ENCODE measurements at places on chromosomes 6 and 20. TPM values are rescaled to one million over a fixed set of nuclear protein-coding genes. Genes with fewer than 3 reads are reported as not detected.

Gene LAMA5
- 1.7 TPM for total RNA-seq

Gene RAET1G
- total RNA-seq = 0.87 TPM

Gene MEP1A
- not detected for total RNA-seq

Gene PTPRK
- total RNA-seq = 94.4 TPM

- no peaks in the 10 kb centered on the region for H3K27me3 ChIP-seq
- peaks cover 50% of the 10 kb centered on the region for H3K4me1 ChIP-seq
- H3K4me3 ChIP-seq = no peak overlapping the region
- H3K36me3 ChIP-seq = no peaks in the 10 kb centered on the region
Observed at GRCh38 chr6:9138936-9139335, 703.6 kb upstream of the SLC35B3 start.

GRCh38 chr6:56026455-56027180 is 151.2 kb upstream of the BMP5 start:
- H3K4me1 ChIP-seq = no peaks in the 10 kb centered on the region
- no peaks in the 10 kb centered on the region for H3K27me3 ChIP-seq
- no peaks in the 10 kb centered on the region for H3K36me3 ChIP-seq
- no peak for DNase-seq

GRCh38 chr6:15752820-15753219 is 90.0 kb upstream of the DTNBP1 start:
- H3K4me1 ChIP-seq = no peaks in the 10 kb centered on the region
- H3K4me3 ChIP-seq = no peak overlapping the region
- H3K27ac ChIP-seq = no peak overlapping the region
- no peaks in the 10 kb centered on the region for H3K27me3 ChIP-seq

DNA sequence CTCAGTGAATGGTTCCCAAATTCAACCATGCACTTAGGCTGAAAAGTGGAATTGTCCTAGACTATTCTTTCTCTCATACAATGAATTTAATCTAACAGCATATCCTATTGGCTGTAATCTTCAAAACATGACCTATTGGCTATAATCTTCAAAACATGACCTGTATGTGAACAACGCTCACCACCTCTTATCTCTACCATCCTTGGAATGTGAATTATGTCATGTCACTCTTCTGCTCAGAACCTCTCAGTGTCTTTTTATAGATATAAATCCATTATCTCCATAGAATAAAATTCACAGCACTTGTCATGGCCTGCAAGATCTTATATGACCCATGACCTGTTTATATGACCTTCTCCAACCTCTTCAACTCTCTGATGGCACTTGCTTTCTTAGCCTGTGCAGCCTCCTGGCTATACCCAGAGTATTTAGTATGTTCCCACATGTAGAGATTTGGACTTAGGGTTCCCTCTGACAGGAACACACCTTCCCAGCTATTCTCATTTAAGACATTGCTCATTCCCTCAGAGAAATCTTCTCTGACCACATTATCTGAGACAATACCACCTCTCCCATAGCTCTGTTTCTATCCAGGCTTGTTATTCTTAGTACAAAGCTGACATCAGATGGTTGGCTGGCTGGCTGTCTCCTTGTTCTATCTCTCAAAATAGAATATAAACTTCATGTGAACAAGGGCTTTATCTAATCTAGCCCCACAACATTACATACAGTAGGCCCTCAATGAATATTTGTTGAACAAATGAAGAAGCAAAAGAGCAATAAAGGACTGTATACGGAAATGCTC is 275.0 kb upstream of the PREP start:
- no peaks in the 10 kb centered on the region for H3K27me3 ChIP-seq
- peaks cover 5% of the 10 kb centered on the region for H3K36me3 ChIP-seq
- no peaks in the 10 kb centered on the region for H3K4me1 ChIP-seq
- no peak for DNase-seq

- H3K4me1 ChIP-seq = no peaks in the 10 kb centered on the region
- H3K27ac ChIP-seq = no peak within 1 kb of the TSS
- no peaks in the 10 kb centered on the region for H3K36me3 ChIP-seq
- no peak within 1 kb of the TSS for H3K4me3 ChIP-seq
- H3K27me3 ChIP-seq = peaks cover 53% of the 10 kb centered on the region
Observed at GRCh38 chr20:57266291-57267157, at the start of gene BMP7. BMP7 (minus strand) TSS chr20:57266641; CDS start chr20:57266122, 519 bp downstream.

DNA sequence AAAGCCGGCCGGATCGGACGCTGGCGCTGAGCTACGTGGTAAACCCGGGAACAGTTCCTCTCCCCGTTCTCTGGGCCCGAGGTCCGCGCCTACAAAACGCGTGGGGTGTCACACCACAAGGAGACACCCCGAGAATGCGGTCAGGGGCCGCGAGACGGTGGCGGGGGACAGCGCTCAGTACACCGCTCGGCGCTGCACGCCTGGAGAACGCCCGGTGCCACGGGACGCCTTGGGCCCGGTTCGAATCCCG is 670 bp downstream of the NCOA5 start:
- 0 out of 2 replicates have a peak, but pooled peaks cover 4% of the 10 kb centered on the region for H3K36me3 ChIP-seq
- peak overlapping the region; percentile 96 for H3K27ac ChIP-seq
- DNase-seq = peak; percentile 7
- H3K4me1 ChIP-seq = peaks cover 54% of the 10 kb centered on the region

DNA sequence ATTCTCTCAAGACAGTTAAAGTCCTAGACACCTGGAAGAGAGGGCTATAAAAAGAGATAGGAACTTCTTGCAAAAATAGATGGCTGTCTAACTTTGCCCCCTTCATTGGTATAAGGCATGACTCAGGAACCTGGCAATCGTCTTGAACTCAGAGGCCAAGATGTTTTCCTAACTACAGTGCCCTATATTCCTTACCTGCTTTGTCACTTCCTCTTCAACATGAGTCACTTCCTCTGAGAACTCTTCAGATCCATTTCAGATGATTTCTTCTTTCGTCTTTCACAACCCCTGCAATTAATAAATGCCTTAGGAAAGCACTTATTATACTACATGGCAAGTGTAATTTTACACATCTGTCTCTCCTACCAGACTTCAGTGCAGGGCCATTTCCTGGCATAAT is 83.5 kb downstream of the HAO1 start:
- DNase-seq = peak; percentile 58
- peak overlapping the region; percentile 22 for H3K27ac ChIP-seq
- no peaks in the 10 kb centered on the region for H3K36me3 ChIP-seq
- peaks cover 59% of the 10 kb centered on the region for H3K4me1 ChIP-seq
- no peak overlapping the region for H3K4me3 ChIP-seq
- H3K27me3 ChIP-seq = peaks cover 2% of the 10 kb centered on the region

DNA sequence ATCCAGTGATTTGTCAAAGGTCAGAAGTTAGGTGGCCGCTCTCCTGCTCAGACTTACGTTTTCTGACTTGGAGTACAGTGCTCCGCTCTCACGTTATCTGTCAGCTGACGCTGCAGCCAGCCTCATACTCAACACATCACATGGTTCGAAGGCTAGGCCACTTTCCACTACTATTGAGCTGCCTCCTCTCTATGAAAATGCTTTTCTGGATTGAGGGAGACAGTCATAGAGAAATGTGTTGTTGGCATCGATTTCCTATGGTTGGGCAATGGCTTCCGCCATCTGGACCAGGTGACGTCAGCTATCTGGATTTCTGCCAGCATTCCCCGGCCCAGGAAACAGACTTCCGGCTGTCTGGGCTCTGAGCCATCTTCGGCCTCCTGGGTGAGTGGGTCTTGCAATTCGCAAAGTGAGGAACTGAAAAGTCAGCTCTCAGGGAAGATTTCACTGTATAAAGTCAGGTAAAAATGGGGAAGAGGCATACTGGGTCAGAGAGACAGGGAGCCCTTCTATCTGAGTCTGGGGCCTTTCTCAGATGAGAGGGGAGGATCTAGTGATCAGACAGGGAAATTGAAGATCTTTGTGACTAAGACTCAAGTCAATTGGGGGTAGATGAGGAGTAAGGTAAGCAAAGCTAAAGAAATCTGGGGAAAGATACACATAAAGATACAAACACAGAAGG is 37.5 kb upstream of the IER3 start:
- peak overlapping the region; percentile 98 for H3K27ac ChIP-seq
- no peaks in the 10 kb centered on the region for H3K36me3 ChIP-seq
- peaks cover 71% of the 10 kb centered on the region for H3K4me1 ChIP-seq
- peak; percentile 99 for DNase-seq

- H3K27ac ChIP-seq = no peak overlapping the region
- peaks cover 7% of the 10 kb centered on the region for H3K36me3 ChIP-seq
- no peaks in the 10 kb centered on the region for H3K27me3 ChIP-seq
- H3K4me3 ChIP-seq = no peak overlapping the region
- no peaks in the 10 kb centered on the region for H3K4me1 ChIP-seq
Observed at GRCh38 chr6:165618241-165618640, 44.8 kb downstream of the PDE10A start.

DNA sequence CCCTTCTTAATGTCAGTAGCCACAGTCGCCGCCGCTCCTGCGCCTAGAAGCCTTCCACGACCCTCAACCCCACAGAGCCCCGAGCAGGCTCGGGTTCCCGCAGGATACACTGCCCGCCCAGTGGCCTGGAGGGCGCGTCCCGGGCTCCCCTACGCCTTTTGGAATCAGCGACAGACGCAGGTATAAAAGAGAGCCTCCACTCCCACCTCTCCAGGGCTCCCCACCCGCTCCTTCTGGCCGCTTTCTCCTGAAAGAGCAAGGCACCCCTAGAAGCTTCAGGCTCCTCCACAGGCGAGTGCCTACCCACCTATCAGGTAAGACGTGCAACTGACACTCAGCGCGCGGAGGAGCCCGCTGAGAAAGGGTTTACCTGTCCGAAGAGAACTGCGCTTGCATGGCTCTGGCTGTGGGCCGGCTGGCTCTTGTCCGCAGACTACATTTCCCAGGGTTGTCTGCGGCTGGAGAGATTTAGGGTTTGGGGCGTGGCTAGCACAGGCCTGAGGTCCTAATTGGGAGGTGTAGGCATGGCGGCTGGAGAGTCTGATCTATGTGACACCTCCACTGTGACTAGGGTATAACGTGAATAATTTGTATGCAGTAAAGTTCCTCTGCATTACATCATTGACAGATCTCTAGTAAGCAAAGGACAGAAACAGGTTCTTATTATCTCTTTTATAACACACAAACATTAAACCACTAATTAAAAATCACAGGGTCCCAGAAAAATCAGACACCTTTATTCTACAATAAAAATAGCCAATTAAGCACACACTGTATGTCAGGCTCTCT is 13.5 kb upstream of the ZNF391 start:
- DNase-seq = peak; percentile 25
- no peaks in the 10 kb centered on the region for H3K36me3 ChIP-seq
- no peak overlapping the region for H3K27ac ChIP-seq
- no peaks in the 10 kb centered on the region for H3K27me3 ChIP-seq
- H3K4me1 ChIP-seq = peaks cover 19% of the 10 kb centered on the region

DNA sequence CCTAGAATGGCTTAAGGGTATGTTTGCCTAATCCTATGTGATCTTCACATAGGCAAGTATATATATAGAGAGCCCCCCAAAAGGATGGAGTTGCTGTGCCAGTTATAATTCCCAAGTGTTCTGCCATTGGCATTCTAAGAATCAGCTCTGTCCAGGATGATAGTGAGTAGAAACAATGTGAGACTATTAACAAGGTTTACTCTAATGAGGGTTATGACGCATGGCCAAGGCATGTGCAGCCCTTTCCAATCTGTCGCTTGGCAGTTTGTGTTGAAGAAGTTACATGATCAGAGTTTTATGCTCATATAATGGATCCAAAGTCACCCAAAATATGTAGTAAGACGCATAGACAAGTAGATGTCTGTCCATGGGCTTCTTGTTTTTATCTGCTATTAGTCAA is 33.6 kb downstream of the VGLL2 start:
- no peaks in the 10 kb centered on the region for H3K27me3 ChIP-seq
- H3K36me3 ChIP-seq = no peaks in the 10 kb centered on the region
- H3K4me3 ChIP-seq = no peak overlapping the region
- no peak overlapping the region for H3K27ac ChIP-seq

GRCh38 chr20:12331236-12331635 is 413.5 kb downstream of the BTBD3 start:
- no peak overlapping the region for H3K27ac ChIP-seq
- no peaks in the 10 kb centered on the region for H3K4me1 ChIP-seq
- no peak for DNase-seq
- no peaks in the 10 kb centered on the region for H3K36me3 ChIP-seq

DNA sequence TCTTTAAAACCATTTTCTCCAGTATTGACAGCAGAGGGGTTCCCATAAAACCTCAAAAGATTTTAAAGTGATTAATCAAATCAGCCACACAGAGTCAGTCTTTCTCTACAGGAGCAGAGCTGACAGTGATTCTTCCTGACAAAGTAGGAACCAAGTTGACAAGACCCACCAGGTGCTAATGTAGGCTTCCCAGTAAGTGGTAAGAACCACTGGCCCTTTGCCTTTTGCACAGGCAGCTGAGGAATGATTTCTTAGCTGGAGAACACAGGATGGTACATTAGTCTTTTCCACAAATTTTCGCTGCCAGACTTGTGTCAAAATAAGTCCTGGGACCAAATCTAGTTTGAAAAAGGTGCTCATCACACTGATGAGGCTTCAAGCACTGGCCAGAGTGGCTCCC is 95.8 kb downstream of the ARMC2 start:
- peak overlapping the region; percentile 99 for H3K27ac ChIP-seq
- H3K27me3 ChIP-seq = peaks cover 1% of the 10 kb centered on the region
- H3K36me3 ChIP-seq = no peaks in the 10 kb centered on the region
- H3K4me3 ChIP-seq = peak overlapping the region; percentile 87
